D341Med (cell line): ENCODE measurements at places on chromosomes 6 and 20.

DNA sequence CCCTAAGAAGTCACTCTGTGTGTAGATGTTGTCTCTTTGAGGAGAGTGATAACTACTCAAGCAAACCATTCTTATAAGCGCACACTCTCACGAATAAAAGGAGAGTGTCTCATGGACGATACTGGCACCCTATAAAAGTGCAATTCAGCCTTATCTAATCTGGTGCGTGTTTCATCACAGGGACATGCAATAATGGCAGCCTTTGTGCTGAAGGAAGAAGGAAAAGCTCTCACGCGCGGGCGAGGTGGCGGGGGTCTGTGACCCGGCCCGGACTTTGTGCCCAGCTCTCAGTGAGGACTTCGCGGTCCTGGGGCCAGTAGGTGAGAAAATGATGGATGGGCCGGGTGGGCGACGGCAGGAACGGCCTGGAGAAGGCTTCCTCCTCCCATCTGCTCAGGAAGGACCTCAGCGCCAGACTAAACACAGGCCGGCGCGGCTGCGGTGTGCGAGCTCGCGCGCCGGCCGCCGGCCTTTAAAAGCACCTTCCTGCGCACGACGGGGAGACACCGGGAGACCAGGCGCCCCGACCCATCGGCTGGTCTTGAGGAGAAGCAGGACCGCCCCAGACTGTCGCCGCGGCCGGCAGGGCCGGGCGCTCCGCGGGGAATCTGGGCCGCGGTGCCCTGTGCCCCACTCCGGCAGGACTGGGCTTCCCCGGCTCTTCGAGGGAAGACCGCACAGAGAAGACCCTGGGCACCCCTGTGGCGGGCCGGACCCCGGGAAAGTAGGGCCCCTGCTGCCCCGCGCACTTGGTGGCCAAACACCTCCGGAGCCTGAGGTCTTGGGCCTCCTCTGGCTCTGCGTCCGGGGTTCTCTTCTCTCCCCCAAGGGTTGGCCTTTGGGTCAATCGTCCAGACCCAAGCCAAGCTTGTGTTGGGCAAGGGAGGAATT lies 8.3 kb upstream of the FOXC1 start:
- no peak for DNase-seq

GRCh38 chr6:8195040-8195713 lies 92.8 kb upstream of the EEF1E1 start:
- DNase-seq: no peak

GRCh38 chr6:104252276-104252675 lies 607.4 kb downstream of the HACE1 start:
- DNase-seq: no peak

GRCh38 chr6:136752554-136752953 lies 39.7 kb downstream of the MAP3K5 start:
- DNase-seq: no peak

DNA sequence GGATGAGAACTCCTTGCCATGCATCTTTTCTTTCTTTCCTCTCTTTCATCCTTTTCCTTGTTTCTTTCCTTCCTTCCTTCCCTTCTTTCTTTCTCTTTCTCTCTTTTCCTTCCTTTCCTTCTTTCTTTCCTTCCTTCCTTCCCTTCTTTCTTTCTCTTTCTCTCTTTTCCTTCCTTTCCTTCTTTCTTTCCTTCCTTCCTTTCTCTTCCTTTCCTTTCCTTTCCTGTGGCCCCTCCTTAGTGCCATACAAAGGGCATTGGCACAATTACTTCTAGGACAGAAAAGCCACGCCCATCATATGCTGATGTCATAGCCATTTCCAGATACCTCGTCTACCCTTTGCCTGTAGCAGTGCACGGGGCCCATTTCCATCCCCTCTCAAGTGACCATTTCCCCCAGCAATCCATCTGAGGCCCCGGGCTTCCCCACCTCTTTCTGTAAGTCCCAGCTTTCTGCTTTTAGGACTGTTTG lies 2.2 kb upstream of the CENPB start:
- no peak for DNase-seq

- no peak for DNase-seq
Observed at GRCh38 chr20:22757424-22758183, 173.2 kb upstream of the FOXA2 start.

GRCh38 chr6:5838656-5839396 lies 167.9 kb downstream of the NRN1 start:
- no peak for DNase-seq

DNA sequence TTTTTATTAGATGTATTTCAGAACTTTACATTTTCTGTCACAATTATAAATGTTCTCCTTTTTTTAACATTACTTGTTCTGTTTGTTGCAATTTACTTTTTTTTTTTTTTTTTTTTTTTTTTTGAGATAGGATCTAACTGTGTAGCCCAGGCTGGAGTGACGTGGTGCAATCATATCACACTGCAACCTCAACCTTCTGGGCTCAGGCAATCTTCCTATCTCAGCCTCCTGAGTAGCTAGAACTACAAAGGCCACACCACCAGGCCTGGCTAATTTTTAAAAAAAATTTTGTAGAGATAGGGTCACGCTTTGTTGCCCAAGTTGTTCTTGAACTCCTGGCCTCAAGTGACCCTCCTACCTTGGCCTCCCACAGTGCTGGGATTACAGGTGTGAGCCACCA lies 15.1 kb upstream of the MBOAT1 start:
- DNase-seq: no peak

- DNase-seq: no peak
Observed at GRCh38 chr6:153957394-153957793, 81.6 kb upstream of the OPRM1 start.

- no peak for DNase-seq
Observed at GRCh38 chr20:44212792-44213191, 2.2 kb upstream of the OSER1 start.

GRCh38 chr6:142850679-142851423 lies 94.1 kb downstream of the HIVEP2 start:
- DNase-seq: no peak

DNA sequence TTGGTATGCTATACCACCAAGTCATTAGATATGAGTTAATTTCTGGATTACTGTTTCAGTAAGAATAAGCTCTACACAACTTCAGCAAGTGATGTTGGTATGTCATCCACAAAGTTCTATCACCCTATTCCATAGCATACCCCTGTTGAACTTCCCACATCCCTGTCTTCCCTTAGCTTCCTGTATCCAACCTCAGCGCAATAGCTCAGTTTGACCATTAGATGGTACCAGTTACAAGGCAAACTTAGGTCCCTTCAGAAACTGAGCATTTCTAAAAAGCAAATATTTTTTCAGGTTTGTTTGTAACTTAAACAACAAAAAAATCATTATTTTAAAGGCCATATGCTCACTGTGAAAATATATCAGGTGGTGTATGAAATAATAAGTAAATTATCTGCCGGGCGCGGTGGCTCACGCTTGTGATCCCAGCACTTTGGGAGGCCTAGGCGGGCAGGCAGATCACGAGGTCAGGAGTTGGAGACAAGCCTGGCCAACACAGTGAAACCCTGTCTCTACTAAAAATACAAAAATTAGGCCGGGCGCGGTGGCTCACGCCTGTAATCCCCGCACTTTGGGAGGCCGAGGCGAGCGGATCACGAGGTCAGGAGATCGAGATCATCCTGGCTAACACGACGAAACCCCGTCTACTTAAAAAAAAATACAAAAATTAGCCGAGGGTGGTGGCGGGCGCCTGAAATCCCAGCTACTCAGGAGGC lies 8.8 kb upstream of the MOG start:
- no peak for DNase-seq

DNA sequence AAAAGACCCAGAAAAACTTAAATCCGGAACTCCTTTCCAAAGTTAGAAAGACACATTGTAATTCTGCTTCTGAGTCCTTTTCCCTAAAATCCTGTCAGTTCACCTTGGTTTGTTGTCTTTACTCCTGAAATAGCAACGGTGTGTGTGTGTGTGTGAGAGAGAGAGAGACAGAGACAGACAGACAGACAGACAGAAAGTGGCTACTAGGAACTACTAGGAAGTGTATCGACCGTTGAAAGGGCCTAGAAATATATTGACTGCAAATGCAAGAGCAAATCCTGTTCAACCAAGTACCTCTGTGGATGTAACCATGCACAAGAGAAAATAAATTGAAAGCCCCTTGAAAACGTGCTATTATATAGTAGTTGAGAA lies 100.0 kb upstream of the MLIP start:
- no peak for DNase-seq

GRCh38 chr6:25050356-25050755 lies 114.6 kb upstream of the RIPOR2 start:
- no peak for DNase-seq

GRCh38 chr6:137827977-137828810 lies 38.9 kb upstream of the TNFAIP3 start:
- no peak for DNase-seq

DNA sequence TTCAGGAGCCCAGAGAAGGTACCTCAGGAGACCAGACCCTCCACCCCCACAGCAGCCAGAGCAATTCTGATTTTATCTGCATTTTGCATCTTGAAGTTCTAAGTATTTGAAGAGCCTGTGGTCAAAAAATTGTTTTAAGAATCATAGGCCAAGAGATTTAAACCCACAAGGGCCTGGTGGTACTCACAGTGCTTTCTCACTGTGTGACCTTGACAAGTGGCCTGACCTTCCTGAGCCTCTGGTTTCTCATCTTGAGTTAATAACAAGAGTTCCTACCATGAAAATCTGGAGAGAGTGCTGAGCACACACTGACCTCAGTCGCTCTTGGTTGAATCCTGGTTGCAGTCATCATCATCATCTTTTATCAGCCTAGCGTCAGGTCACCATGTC lies 45.4 kb upstream of the ID1 start:
- no peak for DNase-seq

DNA sequence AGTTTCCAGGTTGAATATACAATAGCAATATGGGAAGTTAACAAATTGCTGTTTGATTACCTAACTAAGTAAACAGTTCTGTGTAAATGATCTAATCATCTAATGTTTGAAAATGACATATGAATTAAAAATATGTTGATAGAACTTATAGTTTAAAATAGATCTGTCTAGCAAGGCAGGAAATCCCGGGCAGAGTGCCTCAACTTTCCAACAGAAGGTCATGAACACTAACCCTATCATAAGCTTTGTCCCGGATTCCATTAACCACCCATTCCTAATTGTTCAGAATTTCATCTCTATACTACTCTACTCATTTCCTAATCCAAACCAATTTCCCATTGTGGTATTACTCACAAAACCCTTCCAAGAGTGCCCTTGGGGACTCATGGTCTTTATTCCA lies 10.2 kb downstream of the TAAR1 start:
- no peak for DNase-seq

DNA sequence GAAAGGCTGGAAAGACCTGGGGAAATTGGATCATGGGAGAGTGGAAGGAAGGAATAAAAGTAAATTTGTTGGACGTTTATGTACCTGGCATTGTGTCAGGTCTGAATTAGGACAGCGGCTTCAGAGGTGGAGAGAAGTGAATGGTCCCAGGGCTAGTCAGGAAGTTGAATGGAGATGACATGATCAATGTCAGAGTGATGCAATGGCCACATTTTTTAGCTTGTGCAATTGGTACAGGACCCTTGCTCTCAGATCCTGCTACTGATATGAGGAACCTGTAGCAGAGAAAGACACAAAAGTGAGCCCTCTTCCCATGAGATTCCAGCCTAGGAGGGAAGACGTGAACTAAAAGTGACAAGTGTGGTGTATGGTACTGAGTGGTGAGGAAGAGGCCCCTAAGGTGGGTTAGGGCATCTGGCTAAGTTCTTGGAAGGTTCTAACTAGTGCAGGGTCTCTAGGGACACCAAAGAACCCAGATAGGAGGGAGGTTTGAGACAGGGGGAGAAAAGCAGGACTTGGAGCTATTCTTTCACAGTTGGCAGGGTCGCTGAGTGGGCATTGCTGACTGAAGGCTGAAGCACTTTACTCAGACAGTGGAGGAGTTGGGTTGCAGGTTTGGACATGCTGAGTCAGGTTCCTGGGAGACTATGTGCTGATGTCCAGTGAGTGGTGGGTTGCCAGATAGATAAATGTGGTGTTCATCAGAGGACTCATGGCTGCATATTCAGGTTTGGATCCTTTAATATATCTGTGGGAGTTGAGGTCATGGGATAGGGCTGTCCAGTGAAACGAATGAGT lies 266.1 kb upstream of the RNF24 start:
- DNase-seq: no peak

GRCh38 chr6:154901876-154902552 lies 93.1 kb upstream of the TIAM2 start:
- no peak for DNase-seq

DNA sequence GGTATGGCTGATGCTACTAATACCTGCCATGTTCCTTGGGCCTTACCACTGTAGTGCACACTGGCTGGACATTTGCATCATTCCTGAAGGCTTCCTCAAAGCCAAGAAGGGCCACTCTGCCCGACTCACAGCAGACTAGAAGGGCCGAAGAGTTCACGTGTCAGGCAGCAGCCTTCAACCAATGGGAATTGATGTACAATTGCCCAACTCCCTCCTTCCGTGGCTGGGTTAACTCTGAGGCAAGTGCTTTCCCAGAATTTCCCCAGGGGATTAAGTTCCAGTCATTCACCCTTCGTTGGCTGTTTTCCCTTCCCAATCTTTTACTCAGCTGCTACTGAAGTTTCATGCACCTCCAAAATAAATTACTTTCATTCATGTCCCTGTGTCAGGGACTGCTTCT lies 29.8 kb downstream of the PSMB9 start:
- DNase-seq: no peak

GRCh38 chr20:46035713-46036112 lies 6.7 kb downstream of the SLC12A5 start:
- DNase-seq: no peak

DNA sequence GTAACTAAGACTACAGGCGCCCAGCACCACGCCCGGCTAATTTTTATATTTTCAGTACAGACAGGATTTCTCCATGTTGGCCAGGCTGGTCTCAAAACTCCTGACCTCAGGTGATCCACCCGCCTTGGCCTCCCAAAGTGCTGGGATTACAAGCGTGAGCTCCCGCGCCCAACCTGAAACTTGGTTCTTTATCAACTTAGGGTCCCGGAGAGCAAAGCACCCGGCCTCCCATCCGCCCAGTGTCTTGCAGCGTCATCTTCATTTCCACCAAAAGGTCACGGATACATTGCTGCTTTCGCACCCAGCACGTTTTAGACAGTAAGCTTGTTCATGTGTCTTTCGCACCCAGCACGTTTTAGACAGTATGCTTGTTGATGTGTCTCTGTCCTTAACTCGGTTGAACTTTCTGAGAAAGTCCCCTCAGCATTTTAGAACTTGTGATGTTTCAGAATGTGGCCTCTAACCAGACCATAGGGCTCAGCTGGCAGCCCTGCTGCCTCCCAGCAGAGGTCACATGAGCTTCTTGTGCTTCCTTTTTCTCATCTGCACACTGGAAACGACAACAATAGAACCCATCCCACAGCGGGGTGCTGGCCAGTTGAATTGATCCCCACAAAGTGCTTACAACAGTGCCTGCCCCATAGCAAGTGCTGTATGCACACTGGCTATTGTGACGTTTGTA lies 48.8 kb downstream of the PRR18 start:
- no peak for DNase-seq

- no peak for DNase-seq
Observed at GRCh38 chr6:23775127-23775526, 350.9 kb upstream of the NRSN1 start.

DNA sequence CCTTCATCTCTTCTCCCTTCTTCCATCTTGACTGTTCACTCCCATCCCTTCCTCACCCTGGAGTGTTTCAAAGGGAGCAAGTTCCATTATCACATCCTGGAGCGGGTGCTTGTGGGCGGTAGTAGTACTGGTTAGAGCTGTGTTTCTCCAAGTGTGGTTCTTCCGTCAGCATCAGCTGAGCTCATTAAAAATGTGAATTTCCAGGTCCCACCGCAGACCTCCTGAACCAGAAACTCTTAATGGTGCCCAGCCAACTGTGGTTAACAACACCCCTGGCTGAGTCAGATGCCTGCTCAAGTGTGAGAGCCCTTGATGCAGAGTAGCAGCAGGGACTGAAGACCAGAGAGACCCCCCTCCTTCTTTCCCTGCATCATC lies 24.4 kb downstream of the ANGPT4 start:
- DNase-seq: no peak
